Hypothalamus (tissue), 51 donors: ENCODE measurements at places on chromosomes 7 and 10.

DNA sequence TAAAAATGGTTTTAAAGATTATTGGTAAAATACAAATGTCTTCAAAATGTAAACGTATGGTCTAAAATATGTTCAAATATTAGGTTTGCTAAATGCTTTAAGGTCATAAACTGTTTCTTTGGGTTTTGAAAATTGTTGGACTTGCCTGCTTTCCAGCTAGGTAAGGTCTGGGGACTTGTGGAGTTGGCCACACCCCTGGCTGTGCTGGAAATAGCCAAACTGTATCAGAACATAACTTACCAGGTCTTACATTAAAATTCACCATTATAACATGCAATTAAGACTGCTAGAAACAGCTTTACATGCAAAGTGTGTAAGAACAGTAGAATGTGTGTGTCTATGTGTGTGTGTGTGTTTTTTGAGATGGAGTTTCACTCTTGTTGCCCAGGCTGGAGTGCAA lies 29.7 kb upstream of the BNIP3 start:
- DNase-seq, result no peak

GRCh38 chr10:26857991-26858706 lies 2.6 kb downstream of the ABI1 start:
- no peak for DNase-seq

GRCh38 chr7:150848111-150848510 lies 4.2 kb upstream of the AOC1 start:
- no peak for DNase-seq

GRCh38 chr7:94104301-94104700 lies 100.1 kb upstream of the BET1 start:
- DNase-seq, result no peak

GRCh38 chr10:12348870-12349628 lies at the start of gene CAMK1D:
CAMK1D (plus strand) TSS chr10:12349547.
- peak; percentile 76 for DNase-seq

DNA sequence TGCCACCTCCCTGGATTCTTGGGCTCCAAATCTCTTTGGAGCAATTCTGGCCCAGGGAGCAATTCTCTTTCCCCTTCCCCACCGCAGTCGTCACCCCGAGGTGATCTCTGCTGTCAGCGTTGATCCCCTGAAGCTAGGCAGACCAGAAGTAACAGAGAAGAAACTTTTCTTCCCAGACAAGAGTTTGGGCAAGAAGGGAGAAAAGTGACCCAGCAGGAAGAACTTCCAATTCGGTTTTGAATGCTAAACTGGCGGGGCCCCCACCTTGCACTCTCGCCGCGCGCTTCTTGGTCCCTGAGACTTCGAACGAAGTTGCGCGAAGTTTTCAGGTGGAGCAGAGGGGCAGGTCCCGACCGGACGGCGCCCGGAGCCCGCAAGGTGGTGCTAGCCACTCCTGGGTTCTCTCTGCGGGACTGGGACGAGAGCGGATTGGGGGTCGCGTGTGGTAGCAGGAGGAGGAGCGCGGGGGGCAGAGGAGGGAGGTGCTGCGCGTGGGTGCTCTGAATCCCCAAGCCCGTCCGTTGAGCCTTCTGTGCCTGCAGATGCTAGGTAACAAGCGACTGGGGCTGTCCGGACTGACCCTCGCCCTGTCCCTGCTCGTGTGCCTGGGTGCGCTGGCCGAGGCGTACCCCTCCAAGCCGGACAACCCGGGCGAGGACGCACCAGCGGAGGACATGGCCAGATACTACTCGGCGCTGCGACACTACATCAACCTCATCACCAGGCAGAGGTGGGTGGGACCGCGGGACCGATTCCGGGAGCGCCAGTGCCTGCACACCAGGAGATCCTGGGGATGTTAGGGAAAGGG lies 913 bp downstream of the NPY start:
- DNase-seq, result no peak

GRCh38 chr10:92550924-92551323 lies 23.0 kb downstream of the IDE start:
- DNase-seq, result no peak

GRCh38 chr7:108813251-108814014 lies 243.8 kb downstream of the DNAJB9 start:
- DNase-seq, result no peak

- no peak for DNase-seq
Observed at GRCh38 chr10:5547931-5548660, 23.3 kb downstream of the CALML3 start.

- DNase-seq, result no peak
Observed at GRCh38 chr7:155710031-155710430, 65.6 kb downstream of the RBM33 start.

GRCh38 chr10:106956216-106956915 lies 208.1 kb downstream of the SORCS1 start:
- DNase-seq, result no peak

- DNase-seq, result no peak
Observed at GRCh38 chr7:151451156-151451555, 11.2 kb upstream of the CRYGN start.
